ENCODE measurements at places on chromosomes 11 and 22. TPM values are rescaled to one million over a fixed set of nuclear protein-coding genes. Genes with fewer than 3 reads are reported as not detected.

Gene GAB2
- 20.8 TPM for total RNA-seq

Gene LRRC55
- total RNA-seq = 15.9 TPM

Gene OR4A16
- not detected for total RNA-seq

Gene E2F8
- total RNA-seq = 0.41 TPM

Gene CARD10
- 4.1 TPM for total RNA-seq

Gene MAP6
- total RNA-seq = 64.0 TPM

Gene NCAM1
- total RNA-seq = 515 TPM

Gene HOATZ
- not detected for total RNA-seq

Gene TYR
- total RNA-seq = not detected

Gene HORMAD2
- total RNA-seq = 0.41 TPM

Gene TMA7B
- total RNA-seq = not detected

Gene CTTN
- 91.7 TPM for total RNA-seq

Gene MISFA
- total RNA-seq = 1.2 TPM

Gene MS4A6E
- total RNA-seq = not detected

Gene IL10RA
- 2.0 TPM for total RNA-seq

Gene CHID1
- 17.5 TPM for total RNA-seq

Gene INS
- total RNA-seq = not detected

Gene MMP13
- not detected for total RNA-seq

Gene GGT5
- 0.41 TPM for total RNA-seq

Gene ACR
- total RNA-seq = not detected

Gene MMP27
- total RNA-seq = not detected

Gene MAPK8IP1
- total RNA-seq = 88.9 TPM

Gene OR10D3
- total RNA-seq = not detected

Gene ZNF214
- total RNA-seq = 15.9 TPM

Gene LARGE1
- 35.5 TPM for total RNA-seq

Gene NDUFV1
- total RNA-seq = 182 TPM

Gene RPL27A
- 667 TPM for total RNA-seq

Gene MUC5B
- not detected for total RNA-seq

Gene EMID1
- total RNA-seq = 33.8 TPM

Gene CHRDL2
- total RNA-seq = not detected

Gene LRP4
- 4.1 TPM for total RNA-seq

Gene XKR3
- total RNA-seq = not detected

Gene KRTAP5-9
- total RNA-seq = not detected

Gene DAGLA
- total RNA-seq = 4.9 TPM

Gene NELL1
- 65.6 TPM for total RNA-seq

Gene KCNJ11
- 11.0 TPM for total RNA-seq

Gene BIK
- total RNA-seq = not detected

Gene OR4C45
- not detected for total RNA-seq

Gene BATF2
- not detected for total RNA-seq

Gene SCN2B
- total RNA-seq = 4.9 TPM

Gene TRIM49
- under 0.01 TPM for total RNA-seq

Gene JOSD1
- total RNA-seq = 54.6 TPM

Gene LBHD1
- total RNA-seq = 3.3 TPM

Gene PKDREJ
- under 0.01 TPM for total RNA-seq

Gene B3GAT1
- 47.3 TPM for total RNA-seq

Gene HPX
- 0.82 TPM for total RNA-seq

Gene GLYATL2
- total RNA-seq = 1.2 TPM

Gene PHOX2A
- not detected for total RNA-seq

Gene HBG2
- 2,646 TPM for total RNA-seq

Gene TSSK2
- not detected for total RNA-seq

Gene SAA2
- total RNA-seq = 0.41 TPM

Gene DTX4
- total RNA-seq = 42.0 TPM

Gene MOGAT2
- total RNA-seq = not detected

Gene ART1
- not detected for total RNA-seq

Gene SLC25A18
- 4.1 TPM for total RNA-seq

Gene UBASH3B
- total RNA-seq = 24.1 TPM
